AG20443 (cell line): ENCODE measurements at places on chromosomes 4 and X.

DNA sequence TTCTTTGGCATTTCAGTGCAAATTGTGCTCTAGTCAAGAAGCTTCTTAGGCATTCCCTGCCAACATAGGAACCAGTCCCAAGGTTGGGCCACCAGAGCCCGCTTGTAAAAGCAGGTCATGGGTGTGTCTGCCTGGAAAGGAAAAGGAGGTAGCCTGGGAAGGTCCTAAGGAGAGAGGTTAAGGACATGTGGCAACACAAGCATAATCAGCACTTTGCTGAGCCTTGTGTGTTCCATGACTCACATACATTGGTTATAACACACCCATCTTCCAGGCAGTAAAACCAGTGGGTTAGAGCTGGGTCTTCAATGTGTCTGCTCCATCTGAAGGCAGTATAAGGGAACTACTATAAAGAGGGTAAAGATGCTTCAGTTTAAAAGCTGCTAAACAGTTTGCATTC is 165.0 kb downstream of the FHIP1A start:
- DNase-seq: peak; percentile 19

- DNase-seq: no peak
These were observed 302.5 kb downstream of the PCDH7 start for GRCh38 chr4:31022702-31023101.

- DNase-seq: no peak
These were observed 8.9 kb upstream of the PHKA2 start for GRCh38 chrX:18992829-18993228.

DNA sequence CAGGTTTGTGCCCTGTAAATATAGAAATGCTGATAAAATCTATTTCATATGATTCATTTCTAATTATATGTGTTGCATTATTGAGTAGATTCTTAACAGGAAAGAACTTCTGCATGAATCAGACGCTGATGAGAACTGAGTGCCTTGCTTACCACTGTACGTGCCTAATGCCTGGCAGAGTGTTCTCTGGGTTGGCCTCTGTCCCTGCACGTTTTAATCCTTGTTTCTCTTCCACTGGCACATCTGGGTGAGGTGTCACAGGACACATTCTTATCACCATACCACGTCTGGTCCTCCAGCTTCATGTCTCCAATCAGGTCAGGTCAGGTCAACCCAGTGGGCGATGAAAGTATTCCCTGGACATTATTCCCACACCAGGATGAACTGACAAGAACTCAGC is 53.6 kb downstream of the KLF3 start:
- DNase-seq: peak; percentile 72

GRCh38 chr4:87824352-87824751 is 8.4 kb upstream of the MEPE start:
- no peak for DNase-seq

DNA sequence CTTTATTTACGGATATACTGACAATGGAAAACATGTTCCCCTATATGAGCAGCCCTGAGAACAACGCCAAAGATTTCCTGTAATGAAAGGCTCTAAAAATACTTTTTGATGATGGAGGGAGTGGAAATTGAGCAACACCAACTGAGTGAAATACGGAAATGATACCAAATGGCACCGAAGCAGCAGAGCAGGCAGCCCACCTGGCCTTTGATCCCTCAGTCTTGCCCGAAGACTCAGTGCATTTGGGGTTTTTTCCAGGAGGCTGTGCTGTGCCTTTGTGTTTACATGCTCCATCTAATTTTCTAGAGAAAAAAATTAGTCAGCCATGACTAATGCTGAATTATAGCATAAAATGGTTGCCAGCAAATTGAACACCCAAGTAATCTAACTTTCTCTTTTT is 169.9 kb upstream of the RBPJ start:
- DNase-seq: peak; percentile 35

GRCh38 chr4:55920571-55920970 is 28.2 kb upstream of the CEP135 start:
- DNase-seq: peak; percentile 33
